ENCODE measurements at places on chromosomes 2 and 18.
A peak's percentile ranks its signal among the peaks of the same experiment; 100 is the strongest.

DNA sequence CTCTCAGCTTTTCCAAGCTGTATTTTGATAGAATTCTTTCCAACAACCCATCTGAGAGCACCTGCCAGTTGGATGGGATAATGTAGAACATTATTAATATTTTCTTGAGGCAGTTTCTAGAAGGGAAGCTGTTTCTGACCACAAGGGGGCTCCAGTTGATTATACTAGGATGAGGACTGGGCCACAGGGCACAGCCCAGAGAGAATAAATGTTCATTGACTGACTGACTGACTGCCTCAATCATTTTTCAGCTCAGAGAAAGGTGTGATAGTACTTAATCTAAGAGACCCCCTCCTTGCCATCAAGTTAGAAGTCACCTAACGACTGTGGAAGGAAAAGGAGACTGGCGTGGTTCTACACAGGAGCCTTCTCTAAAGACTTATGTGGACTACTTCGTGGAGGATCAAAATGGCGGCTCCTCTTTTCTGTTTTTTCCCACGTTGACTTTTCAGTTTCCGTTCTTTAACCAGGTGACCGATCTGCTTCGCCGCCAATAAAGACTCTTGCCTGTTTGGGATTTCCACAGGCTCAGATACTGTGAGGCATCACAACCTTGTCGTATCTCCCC lies 31.9 kb upstream of the CREG2 start:
- DNase-seq: peak; percentile 49

GRCh38 chr18:70207181-70207580 lies 1.7 kb upstream of the RTTN start:
- no peak for DNase-seq

DNA sequence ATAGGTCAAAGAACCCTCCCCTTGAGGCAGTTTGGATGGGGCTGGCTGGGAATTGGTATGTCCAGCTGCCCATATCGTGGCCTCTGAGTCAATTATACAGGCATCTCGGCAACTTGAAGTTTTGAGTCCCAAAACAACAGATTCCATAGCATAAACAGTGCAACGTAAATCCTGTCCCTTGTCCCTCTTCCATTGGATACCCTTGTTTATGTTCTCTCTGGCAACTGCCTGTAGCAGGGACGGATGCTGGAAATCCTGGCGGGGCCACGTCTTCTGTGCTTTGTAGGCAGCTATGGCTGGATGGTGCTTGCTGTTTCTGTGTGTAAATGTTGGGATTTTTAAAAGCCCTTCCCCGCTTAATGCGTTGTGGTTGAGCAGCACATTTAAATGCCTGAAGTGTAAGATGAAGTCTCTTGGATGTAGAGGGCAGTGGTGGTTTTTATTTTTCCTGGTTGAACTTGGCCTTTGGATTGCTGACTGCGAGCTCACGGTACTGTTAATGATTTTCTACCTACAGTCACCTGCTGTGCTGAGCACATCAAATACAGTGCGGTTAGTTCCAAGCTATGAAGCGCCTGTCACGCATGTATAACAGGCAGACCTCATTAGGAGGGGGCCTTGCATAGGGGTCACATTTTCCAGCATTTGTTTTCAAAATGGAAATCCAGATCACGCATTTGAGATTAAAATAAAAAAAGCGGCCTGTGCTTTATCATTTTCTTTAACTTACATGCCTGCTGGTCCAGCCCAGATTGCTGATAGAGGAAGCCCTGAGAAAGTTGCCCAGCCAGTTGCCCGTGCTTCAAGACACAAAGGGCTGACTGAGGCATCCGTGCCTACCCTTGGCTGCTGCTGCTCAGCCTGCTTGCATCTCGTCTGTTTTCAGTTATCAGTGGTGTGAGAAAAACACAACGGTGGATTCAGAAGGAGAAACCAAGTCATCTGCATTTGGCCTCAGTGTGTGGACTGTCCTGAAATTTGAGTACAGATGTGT lies 84.7 kb downstream of the NEDD4L start:
- DNase-seq: no peak

- DNase-seq: no peak
Measured at GRCh38 chr2:121722479-121722878, 14.2 kb downstream of the NIFK start.

GRCh38 chr2:41420219-41420618 lies 627.6 kb upstream of the PKDCC start:
- DNase-seq: no peak

DNA sequence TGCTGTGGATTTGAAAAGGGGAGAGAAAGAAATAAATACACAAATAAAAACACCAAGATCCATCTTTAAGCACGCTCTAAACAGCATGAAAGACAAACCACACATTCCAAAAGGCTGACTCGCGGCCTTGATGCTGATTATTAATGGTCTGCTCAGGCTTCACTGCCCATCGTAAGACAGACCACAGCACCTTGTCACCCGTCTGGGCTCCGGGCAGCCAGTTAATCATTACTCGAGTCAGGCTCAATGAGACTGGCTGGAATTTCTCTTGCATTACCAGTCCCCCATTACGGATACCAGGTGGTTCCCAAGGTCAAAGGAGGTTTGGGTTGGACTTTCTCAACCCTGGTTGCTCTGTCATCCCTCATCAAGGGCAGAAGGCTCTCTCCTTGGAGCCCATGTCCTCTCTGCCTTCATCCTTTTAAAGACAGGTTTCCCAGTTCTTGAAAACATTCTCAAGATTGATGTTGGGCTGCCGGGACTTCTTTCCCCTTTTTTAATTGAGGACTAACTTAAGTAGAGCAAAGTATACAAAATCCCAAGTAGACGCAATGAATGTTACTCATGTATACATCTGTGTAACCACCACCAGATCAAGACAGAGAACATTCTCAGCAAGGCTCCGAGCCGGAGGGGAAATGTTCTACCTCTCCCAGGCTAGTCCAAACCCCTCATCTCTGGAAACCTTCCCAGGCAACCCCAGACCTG lies 8.1 kb downstream of the SMAD7 start:
- DNase-seq: peak; percentile 90

DNA sequence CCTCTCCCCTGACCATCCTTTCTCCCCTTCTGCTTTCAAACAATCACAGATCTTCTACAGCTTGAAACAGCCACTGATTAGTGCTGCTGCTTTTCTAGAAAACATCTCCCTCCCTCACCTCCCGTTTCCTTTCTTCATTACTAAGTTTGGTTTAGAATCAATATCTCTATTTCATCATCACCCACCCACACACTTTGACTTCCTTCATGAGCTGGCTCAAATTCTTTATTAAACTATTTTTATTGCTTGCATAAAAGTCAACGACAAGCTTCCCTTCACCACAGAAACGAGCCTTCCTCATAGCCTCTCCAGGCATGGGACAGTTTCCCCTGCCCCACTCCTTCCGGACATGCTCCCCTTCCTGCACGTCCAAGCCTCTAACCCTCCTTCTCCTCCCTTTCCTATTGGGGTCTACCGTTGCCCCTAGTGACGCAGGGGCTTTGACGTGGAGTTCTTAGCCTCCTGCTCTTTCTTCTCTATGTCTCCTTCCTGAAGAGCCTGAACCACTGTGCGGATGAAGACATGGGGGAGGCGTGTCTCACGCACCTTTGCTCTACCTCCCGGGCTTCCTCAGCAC lies 172.0 kb downstream of the AFF3 start:
- no peak for DNase-seq

DNA sequence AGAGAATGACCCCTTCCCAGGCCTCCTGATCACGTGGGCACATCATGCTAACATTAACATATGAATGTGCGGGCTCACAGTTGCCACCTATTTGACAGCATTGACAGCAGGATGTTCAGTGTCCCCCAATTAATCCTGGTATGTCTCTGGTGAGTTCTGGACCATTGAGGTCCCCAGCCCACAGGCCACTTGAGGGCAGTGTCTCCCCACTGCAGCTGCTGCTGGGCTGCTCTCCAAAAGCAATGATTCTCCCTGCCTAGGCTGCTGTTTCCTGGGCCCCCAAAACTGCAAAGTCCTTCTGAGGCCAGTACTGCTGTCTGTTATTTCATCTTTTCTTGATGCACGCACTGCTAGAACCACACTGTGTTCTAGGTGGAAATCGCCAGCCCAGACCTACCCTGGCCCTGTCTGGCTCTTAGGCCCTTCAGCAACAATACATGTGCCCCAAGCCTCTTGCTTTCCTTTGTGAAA lies 52.7 kb upstream of the MAPK4 start:
- DNase-seq: peak; percentile 15

DNA sequence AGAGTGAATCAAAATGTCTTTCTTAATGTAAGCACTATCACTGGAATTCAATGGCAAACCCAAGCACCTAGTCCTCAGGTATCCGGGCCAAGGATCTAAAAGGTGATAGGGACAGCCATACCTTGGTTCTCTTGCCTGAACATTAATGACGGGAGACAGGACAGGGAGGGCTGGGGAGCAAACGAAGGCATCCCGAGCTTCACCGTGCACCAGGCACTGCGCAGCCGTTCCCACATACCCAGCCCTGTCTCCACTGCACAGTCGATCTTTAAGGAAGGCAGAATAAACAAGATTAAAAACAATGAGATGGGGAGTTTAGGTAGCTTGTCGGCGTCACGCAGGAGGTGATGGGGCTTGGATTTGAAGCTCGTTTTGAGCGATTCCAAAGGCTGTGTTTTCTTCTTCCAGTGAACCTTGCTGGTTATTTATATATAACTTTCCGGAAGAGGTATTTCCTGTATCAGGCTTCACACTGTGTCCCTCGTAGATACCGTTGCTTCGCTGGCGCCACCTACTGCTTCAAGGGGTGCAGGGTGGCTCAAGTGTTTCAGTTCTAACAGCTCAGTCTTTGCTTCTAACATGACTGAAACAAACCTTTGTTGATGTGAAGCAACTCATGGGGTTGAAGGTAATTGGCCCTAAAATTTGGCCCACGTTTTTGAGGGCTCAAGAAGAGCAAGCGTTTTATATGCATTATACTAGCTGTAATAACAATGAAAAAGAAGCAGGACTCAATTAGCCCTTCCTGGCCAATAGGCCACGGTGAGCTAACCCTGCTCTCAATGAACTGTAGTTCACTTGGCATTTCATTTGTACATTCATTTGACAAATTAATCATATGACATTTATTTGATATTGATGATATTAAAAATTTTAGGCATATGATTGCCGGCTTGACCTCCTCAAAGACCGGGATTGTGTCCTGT lies 77.4 kb downstream of the DCDC2C start:
- DNase-seq: peak; percentile 26

GRCh38 chr2:172790404-172790803 lies 54.8 kb downstream of the RAPGEF4 start:
- no peak for DNase-seq

- no peak for DNase-seq
Measured at GRCh38 chr2:223747392-223748042, 89.9 kb downstream of the AP1S3 start.

- no peak for DNase-seq
Measured at GRCh38 chr18:13550418-13551304, 175.7 kb downstream of the FAM210A start.

DNA sequence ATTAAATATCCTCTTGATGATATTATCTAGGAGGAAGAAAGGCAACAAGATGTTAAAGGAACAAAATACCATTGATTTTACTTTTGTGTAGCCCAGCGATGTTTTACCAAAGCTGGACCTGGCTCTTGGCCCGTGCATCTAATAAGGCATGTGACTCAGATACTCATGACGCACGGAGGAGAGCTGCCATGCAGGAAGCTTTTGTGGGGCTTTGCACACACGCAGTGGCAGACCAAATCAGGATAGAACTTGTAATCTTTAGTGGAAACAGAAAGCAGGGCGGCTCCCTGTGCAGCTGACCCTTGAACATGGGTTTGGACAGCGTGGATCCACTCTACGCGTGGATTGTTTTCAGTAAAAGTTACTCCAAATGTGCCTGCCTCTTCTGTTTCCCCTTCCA lies 190.0 kb downstream of the NAPG start:
- no peak for DNase-seq

GRCh38 chr2:68935471-68935870 lies 17.2 kb downstream of the GKN2 start:
- no peak for DNase-seq

- DNase-seq: no peak
Measured at GRCh38 chr2:111119822-111120252, 877 bp upstream of the BCL2L11 start.

- no peak for DNase-seq
Measured at GRCh38 chr2:10346929-10347561, 44.3 kb downstream of the HPCAL1 start.

DNA sequence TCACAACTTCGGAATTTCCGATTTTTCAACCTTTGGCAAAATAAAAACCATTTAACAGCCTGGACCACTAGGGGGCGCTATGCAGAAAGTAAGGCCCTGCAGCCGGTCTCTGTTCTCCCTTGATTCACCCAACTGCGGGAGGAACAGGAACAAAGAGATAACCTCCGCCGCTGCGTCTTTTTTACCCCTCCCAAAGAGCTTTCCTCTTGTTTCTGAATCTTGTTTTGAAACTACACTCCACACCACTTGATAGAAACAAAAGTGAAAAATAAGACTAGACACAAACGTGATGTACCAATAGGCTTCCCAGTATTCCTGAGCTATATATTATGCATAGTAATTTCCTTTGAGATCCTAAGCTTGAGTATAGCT lies 231.2 kb downstream of the MYO3B start:
- DNase-seq: peak; percentile 47

DNA sequence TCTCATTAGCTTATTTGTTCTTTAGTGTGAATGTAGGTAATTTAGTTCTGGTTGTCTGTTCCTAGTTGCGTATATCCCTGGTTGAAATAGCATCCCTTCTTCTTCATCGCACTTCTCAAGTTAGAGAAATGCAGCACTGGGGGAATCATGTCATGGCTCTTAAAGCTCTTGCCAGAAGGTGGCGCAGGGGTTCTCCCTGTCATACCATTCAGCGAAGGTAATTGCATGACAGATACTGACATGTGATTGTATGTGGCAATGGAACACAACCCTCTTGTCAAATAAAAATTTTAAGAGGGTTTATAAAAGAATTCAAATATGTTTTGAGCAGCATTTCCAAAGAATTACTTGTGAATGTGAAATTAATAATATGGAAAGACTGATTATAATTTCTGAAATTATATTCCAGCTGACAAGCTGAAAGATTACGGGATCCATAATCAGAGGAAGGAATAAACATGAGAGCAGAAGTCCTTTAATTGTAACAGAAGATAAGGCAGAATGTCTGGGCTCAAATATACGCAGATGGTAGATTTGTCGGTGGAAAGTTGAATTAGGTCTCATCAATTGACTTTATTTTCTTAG lies 411.7 kb downstream of the DSEL start:
- DNase-seq: peak; percentile 2

Measured in HTR-8/SVneo (cell line).